ENCODE measurements at places on chromosomes 5 and 9. TPM values are rescaled to one million over a fixed set of nuclear protein-coding genes. Genes with fewer than 3 reads are reported as not detected.

Gene DDX4
- 0.83 TPM for total RNA-seq

Gene PROB1
- 5.5 TPM for total RNA-seq

Gene SSNA1
- 76.3 TPM for total RNA-seq

Gene MEF2C
- not detected for total RNA-seq

Gene TYRP1
- not detected for total RNA-seq

- DNase-seq, result no peak
These were observed 22.2 kb upstream of the CTSL start for GRCh38 chr9:87703636-87704276.

GRCh38 chr5:169804861-169805260, 167.8 kb downstream of the DOCK2 start:
- no peak for DNase-seq

DNA sequence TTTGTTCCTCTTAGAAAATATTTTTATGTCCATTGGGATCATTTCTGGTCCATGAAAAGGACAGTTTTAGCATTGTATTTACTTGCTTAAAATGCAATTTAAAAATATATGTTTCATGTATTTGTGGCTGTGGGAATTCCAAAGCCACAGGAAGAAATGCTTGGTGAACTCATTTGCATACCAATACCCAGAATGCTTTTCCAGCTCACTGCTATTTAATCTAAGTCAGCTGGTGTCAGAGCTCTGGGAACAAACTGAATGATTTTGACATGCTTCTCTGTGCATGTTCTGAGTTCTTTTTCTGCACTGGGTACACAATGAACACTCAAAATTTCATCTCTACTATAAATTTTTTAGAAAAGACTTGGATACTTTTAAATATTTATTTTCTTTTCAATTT, 482.8 kb upstream of the ARRDC3 start:
- no peak for DNase-seq

DNA sequence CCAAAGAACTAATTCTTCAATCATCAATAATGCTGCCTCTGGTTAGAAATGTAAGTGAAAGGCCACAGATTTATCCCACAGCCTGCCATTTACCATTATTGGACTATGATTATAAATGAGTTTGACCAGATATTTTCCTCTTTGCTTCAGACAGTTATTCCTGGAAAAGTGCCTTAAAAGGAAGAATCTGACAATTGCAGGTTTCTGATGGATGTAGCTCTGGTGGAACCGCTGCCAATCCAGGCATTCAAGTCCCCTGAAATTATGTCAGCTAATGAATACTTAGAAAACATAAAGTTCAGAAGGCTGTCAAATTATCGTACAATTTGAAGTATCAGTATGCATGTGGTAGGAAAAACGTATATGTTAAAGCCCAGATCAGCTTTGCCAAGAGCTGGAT, 78.2 kb upstream of the NR4A3 start:
- DNase-seq, result no peak

- DNase-seq, result no peak
These were observed 22.4 kb downstream of the ZBTB43 start for GRCh38 chr9:126827227-126827626.
